ELR (cell line): ENCODE measurements at places on chromosomes 6 and 20.

- peak; percentile 98 for DNase-seq
Observed at GRCh38 chr6:39416728-39417127, 94.2 kb upstream of the KCNK16 start.

GRCh38 chr6:72151742-72152141 lies 265.4 kb downstream of the RIMS1 start:
- no peak for DNase-seq

GRCh38 chr6:155687645-155688044 lies 232.0 kb upstream of the NOX3 start:
- no peak for DNase-seq

DNA sequence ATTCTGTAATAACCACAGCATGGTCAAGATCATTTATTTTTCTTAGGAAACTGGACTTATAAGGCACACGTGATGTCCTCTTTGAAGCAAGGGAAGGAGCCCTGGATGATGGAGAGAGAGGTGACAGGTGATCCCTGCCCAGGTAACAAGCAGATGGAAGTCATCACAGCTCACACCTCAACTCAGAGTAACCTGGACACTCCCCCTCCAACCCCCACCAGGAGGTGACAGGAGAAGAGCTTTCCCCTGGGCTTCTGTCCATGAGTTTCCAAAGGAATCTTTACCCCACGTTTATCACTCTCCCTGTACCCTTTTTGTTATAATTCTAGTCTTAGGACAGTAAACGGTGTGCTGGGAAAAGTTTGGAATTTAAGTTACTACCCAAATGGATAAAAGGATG lies 28.4 kb downstream of the ZNF334 start:
- no peak for DNase-seq

DNA sequence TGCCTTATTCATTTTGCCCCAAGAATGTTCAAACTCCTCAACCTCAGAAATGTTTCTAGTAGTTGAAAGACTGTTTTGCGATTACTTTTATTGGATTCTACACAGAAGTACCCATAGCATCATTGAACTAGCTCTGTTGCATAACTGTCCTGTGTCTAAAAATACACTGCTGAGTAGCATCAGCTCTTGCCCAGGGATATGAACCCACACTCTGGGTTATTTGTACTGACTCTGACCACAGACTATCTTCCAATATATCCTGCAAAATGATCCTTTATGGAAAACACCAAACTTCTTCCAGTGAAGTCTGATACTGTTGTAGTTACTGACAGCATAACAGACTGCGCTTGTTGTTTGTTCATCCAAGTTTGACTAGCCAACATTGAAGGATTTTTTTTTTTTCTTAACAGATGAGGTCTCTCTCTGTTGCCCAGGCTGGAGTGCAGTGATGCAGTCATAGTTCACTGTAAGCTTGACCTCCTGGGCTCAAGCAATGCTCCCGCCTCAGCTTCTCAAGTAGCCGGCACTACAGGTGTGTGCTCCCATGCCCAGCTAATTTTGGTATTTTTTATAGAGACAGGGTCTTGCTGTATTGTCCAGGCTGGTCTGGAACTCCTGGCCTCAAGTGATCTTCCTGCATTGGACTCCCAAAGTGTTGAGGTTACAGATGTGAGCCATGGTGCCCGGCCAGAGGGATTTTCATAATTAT lies 49.9 kb downstream of the TULP4 start:
- no peak for DNase-seq

DNA sequence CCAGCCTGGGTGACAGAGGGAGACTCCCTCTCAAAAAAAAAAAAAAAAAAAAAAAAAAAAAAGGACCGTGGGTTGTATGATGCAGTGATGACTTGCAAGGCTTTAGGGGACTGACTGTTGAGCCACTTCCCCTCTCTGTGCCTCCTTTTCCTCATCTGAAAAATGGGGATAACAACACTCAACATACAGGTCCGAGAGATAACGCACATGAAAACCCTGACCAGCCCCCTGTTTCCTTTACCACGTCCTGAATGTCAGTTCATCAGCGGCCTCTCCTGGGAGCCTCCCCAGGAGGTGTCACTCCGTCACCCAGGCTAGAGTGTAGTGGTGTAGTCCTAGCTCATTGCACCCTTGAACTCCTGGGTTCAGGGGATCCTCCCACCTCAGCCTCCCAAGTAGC lies 3.9 kb downstream of the SLA2 start:
- no peak for DNase-seq

DNA sequence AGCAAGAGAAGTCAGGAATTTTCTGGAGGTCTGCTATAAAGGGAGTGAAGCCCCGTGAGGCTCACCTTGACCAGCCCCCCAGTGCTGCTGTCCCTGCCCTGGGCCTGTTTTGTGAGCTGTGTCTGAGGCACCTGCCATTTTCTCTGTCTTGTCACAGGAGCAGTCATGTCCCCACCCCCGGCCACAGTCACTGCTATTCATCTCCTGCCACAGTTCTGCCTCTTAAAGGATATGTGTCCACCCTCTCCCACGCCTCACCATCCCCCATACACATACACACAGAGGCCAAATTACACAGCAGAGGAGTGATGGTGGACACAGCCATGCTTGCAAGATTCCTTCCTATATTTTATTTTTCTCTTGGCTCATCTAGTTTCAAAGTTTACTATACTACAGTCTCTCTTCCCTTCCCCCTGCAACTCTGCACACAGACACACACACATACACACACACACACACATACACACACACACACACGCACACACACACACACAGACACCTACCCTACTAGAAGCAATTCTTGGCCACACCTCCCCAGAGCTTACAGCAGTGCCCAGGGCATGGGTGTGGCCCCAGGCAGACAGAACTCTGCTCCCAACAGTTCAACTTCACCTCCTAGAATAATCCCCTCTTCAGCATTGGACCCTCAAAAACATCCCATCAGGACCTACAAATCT lies 68.7 kb upstream of the TAB2 start:
- peak; percentile 16 for DNase-seq

DNA sequence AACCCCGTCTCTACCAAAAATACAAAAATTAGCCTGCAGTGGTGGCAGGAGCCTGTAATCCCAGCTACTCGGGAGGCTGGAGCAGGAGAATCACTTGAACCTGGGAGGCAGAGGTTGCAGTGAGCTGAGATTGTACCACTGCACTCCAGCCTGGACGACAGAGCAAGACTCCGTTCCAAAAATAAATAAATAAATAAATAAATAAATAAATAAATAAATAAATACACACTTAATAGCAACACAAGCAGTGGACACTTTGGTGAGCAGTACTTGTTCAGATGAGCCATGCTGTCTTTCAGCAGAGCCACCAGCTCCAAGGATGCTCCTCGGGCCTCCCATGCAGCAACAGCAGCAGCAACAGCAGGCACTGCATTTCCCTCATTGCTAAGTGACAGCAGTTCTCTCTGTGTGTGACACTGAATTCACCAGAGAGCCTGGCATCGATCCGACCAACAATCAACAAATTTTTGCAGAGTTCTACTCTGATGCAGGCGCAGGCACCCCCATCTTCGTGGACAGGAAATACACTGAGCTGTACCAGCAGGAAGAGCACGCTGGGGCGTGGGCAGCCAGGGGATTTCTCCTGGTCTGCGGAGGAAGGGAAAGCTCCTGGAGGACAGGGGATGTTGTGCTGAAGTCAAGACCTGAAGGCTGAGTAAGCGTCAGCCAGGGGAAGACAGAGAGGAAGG lies 54.0 kb upstream of the SNX9 start:
- no peak for DNase-seq

- no peak for DNase-seq
Observed at GRCh38 chr6:16222826-16223225, 15.6 kb upstream of the GMPR start.

DNA sequence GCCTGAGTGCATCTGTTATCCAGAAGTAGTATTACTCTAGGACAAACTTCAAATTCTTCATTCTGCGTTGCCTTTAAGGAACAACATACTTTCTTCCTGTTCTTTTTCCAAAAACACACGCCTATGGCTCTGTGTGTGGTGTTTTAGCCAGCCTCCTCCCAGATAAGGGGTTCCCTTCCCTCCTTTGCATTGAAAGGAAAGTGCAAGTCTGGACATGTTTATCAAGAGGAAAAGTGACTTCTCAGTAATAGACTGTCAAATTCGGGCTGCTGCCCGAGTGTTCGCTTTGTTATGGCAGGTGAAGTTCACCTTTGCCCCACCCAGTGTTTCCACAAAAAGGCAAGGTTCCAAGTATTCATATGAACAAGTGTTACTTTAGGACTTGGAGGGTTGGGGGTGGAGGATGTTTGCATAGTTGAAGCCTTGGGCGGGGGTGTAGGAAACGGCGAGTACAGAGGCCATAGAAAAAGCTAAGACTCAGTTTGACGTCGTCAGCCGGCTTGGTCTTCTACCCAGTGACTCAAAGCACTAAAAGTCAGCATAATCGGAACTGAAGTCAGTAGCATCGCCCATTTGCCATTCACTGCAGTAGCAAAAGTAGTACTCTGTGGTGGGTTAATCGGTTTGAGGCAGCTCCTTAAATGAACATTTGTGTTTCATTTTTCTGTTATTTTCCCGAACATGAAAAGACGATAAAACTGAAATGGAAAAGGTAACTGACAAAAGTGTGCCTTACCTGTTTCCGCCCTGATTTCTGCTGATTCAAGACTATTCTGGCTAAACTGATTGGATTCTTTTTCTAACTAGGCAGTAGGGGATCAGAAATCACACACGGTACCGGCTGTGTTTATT lies 12.5 kb downstream of the PRDM1 start:
- DNase-seq: peak; percentile 80
